ENCODE measurements at places on chromosomes 7 and 10. TPM values are rescaled to one million over a fixed set of nuclear protein-coding genes. Genes with fewer than 3 reads are reported as not detected.

- DNase-seq: peak; percentile 66
Measured at GRCh38 chr7:2927592-2927991, 83.5 kb upstream of the GNA12 start.

DNA sequence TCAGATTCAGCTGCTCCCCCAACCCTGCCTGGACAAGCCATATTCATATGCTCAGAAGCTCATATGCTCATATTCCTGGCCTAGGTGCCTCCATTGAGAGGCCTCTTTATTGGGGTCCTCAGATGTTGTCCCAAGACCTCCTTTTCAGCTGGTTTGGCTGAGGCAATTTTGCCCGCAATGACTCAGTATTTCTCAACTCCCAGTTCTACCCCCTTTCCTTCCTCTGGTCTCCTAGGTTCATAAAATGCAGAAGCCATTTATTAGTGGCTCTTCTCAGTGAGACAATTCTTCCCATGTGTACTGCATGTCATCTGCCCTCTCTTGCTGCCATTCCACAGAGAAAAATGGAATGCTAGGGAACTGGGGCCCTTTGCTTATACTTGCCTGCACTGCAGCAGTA, 110.7 kb downstream of the INHBA start:
- DNase-seq: no peak

DNA sequence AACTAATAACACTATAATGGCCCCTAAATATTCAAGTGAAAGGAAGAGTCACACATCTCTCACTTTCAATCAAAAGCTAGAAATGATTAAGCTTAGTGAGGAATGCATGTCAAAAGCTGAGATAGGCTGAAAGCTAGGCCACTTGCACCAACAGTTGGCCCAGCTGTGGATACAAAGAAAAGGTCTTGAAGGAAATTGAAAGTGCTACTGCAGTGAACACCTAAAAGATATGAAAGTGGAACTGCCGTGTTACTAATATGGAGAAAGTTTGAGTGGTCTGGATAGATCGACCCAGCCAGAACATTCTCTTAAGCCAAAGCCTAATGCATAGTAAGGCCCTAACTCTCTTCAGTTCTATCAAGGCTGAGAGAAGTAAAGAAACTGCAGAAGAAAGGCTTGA, 12.1 kb upstream of the SNX13 start:
- DNase-seq: no peak

GRCh38 chr10:51198170-51198569, 123.9 kb downstream of the PRKG1 start:
- DNase-seq: no peak

- DNase-seq: no peak
Measured at GRCh38 chr10:4107285-4107851, 322.4 kb upstream of the KLF6 start.

- DNase-seq: no peak
Measured at GRCh38 chr7:38753347-38753746, 122.2 kb upstream of the AMPH start.

DNA sequence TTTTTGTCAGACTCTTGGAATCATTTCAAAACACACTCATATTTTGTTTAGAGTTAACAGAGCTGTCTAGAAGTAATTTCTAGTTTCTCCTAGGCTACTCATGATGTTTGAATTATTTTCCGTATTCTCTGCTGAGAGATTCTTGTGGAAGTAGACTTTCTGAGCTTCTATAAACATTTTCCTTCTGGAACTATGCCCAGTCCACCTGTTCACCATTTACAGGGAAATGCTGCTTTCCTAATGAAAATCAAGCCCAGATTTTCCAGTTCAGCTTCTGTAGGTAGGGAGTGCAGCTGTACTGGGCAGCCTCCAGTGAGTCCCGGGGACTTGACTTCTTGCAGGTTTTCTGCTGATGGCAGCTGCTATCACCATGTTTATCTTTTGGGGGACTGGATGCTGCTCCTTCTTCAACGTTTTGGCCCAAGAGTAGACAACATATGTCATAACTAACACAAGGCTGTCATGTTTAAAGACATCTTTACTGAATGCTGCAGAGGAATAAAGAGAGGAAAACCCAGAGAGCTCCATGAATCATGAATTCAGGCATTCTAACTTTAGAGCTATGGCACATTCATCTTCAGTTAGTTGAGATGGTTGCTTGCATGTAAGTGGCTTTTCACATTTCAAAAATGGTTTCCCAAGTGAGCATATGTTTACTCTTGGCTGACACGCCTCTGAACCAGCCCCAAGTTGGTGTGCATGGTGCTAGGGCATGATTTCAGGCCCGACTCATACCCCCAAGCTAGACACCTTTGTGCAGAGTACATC, 85.6 kb downstream of the SDK1 start:
- no peak for DNase-seq

DNA sequence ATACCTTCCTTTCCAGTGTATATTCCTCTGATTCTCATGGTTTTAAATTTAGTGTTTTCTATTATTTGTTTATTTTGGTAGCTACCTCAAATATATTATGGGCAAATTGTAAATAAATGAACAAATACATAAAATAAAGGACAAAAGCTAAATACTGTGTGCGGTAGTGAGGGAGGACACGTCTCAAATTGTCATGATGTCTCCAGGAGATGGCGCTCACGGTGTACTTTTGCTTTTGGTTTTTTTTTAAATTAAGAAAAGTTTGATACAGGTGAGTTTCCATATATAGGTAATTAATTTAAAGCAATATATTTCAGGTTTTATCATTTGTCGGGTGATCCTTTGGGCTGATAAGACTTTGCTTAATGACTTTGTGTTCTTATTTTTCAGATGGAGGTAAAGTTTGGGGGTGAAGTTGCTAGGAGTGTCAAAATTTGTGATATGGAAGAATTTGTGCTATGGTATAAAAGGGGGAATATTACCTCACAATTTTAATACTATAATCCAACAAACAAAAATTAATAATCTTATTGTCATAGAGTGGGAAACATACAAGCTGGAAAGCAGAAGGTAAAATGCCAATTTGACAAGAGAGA, 68.4 kb upstream of the TMEM229A start:
- DNase-seq: no peak

- no peak for DNase-seq
Measured at GRCh38 chr7:107045195-107045960, 873 bp downstream of the PRKAR2B start.

DNA sequence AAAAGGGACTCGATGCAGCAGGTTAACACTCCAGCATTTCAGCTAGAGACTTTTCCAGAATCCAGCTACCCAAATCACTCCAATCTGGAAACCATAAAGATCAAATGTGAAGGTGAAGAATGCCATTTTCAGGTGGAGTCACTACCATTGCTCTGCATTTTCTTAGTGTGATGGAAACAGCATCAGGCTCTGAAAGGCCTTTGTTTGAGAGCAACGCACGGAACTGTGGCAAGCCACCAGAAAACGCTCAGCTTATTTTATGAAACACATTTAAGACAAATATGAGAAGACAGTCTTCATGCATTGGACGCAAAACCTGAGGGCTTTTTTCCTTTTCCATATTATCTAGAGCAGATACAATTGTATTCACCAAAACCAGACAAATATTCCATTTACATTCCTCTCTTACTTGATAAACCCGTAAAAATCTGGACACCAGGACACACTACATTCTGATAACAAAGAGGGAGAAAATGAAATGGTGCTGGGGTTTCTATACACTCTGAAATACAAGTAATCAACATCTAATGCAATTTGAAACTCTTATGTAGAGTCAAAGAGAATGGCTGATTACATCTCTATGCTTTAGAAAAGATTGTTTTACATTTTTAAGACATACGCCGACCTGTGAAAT, 99.1 kb downstream of the NRP1 start:
- no peak for DNase-seq

- DNase-seq: no peak
Measured at GRCh38 chr10:60446070-60446833, 56.6 kb upstream of the ANK3 start.

- DNase-seq: no peak
Measured at GRCh38 chr7:79455173-79455790, 1.8 kb upstream of the MAGI2 start.

- DNase-seq: no peak
Measured at GRCh38 chr7:41870461-41871138, 167.7 kb upstream of the INHBA start.

- no peak for DNase-seq
Measured at GRCh38 chr10:76937181-76937600, 700.4 kb downstream of the KCNMA1 start.

GRCh38 chr7:91717681-91718470, 162.6 kb downstream of the MTERF1 start:
- DNase-seq: no peak

- no peak for DNase-seq
Measured at GRCh38 chr10:131312478-131312836, 936 bp upstream of the TCERG1L start.

DNA sequence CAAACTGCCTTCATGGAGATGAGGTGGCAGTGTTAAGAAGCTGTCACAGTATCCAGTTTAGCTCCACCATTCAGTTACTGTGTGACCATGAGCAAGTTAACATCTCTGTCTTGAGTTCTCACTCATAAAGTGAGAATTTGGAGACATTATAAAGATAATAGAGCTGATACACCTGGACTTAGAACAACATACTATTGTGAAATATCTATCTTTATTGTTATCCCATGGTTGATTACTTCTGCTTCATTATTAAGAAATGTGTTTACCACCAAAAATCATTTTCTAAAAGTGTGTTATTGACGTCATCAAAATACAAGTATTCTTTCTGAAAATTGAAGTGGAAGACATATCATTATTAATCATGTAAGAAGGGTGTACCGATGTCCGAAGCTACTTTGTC, 166.9 kb downstream of the SEMA3A start:
- no peak for DNase-seq

GRCh38 chr10:102782673-102783551, 39.2 kb downstream of the WBP1L start:
- peak; percentile 94 for DNase-seq

Gene ACTR3C
- 1.7 TPM for total RNA-seq

Gene GHRHR
- not detected for total RNA-seq

Gene CHAT
- not detected for total RNA-seq

Gene CPA2
- not detected for total RNA-seq

Gene COL17A1
- 0.48 TPM for total RNA-seq

Gene NDUFB2
- total RNA-seq: 179 TPM

Gene DENND2A
- total RNA-seq: 13.7 TPM

Gene KAZALD1
- total RNA-seq: 6.5 TPM

Gene TCERG1L
- total RNA-seq: not detected

Gene PRSS2
- 9.0 TPM for total RNA-seq

Gene OPN1SW
- not detected for total RNA-seq
